ENCODE measurements at places on chromosomes 1 and 21.

GRCh38 chr1:236914375-236914774 is 89.9 kb downstream of the MT1HL1 start:
- no peak for DNase-seq

DNA sequence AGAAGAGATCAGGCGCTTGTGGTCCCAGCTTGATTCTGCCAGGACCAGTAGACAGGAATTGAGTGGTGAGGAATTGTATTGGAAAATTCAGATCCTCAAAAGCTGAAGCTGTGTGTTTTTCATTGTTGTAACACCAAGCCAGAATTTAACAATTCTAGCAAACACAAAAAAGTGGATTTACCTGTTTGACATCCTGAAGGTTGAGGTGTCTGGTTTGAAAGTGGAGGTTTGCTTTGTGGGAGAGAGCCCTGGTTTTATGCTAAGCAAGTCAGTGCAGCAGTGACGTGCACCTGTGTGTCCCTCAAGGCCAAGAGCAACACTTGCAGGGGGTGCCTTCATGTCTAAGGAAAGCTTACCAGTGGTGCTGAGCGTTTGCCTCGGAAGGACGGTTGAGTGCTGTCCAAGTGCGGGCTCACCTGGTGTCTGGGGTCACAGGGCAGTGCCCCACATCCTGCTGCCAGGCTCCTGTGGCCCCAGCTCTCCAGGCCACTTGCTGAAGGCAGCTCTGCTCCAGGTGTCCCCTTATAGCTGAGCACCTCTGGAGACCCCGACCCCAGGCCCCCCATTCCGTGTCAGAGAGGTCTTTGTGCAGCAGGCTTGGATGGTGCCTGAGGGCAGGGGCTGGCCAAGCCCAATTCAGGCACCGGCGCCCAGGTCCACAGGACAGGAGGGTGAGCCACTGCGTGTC is 27.7 kb downstream of the PCNT start:
- no peak for DNase-seq

DNA sequence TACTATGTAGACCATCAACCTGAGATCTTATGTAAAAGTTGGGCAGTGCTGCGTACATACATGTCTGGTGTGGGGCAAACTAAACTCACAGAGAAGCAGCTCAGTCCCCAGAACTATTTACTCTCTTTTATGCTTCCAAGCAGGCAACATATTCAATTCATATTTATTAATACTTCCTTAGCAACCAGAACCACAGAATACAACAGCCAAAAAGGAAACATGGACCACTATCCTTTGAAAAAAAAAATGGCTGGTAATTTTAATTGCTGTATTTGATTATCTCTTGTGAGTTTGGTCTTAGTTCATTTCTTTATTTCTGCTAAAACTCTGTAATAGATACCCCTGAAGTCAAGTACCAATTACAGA is 1.5 kb upstream of the PPP1R15B start:
- DNase-seq, result no peak

- no peak for DNase-seq
Observed at GRCh38 chr1:53608071-53608470, 130.9 kb downstream of the GLIS1 start.

GRCh38 chr21:34004974-34005373 is 68.4 kb upstream of the MRPS6 start:
- no peak for DNase-seq

- no peak for DNase-seq
Observed at GRCh38 chr1:226656601-226657277, 82.3 kb downstream of the ITPKB start.

DNA sequence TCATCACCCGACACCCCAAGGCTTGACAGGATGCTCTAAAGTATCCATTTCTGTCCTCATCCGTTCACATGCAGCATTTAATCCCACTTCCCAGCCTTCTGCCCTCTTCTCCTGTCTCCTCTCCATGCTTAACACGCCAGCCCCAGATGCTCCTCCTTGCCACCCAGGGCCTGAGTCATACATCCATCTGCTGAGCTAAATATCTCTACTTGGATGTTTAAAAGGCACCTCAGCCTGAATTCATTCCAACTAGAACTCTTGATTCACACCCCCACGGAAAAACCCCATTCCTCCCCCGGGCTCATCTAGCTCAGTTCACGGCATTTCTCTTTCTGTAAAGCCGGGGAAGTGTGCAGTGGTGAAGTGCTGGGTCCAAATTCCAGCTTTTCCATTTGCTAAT is 27.7 kb downstream of the TEX35 start:
- peak; percentile 15 for DNase-seq

GRCh38 chr1:32884726-32885125 is 1.6 kb upstream of the HPCA start:
- peak; percentile 71 for DNase-seq

GRCh38 chr1:1299686-1300351 is 7.9 kb downstream of the ACAP3 start:
- no peak for DNase-seq

DNA sequence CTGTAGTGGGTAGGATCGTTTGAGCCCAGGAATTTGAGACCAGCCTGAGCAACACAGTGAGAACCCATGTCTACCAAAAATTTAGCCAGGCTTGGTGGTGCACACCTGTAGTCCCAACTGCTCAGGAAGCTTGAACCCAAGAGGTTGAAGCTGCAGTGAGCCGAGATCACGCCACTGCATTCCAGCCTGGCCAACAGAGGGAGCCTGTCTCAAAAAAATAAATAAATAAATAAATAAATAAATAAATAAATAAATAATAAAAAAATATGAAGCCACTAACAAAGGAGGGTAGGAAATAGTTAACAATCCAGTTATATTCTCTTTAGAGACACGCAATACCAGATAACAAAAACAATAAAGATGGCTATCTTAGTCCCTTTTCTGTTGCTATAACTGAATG is 11.9 kb upstream of the CBR3 start:
- DNase-seq, result no peak

Measured in D341Med (cell line).